Cerebellar nuclear complex (tissue), 1 donor: ENCODE measurements at places on chromosomes 6 and 20.

- no peak for DNase-seq
These were observed 85.2 kb downstream of the DTNBP1 start for GRCh38 chr6:15577550-15578171.

DNA sequence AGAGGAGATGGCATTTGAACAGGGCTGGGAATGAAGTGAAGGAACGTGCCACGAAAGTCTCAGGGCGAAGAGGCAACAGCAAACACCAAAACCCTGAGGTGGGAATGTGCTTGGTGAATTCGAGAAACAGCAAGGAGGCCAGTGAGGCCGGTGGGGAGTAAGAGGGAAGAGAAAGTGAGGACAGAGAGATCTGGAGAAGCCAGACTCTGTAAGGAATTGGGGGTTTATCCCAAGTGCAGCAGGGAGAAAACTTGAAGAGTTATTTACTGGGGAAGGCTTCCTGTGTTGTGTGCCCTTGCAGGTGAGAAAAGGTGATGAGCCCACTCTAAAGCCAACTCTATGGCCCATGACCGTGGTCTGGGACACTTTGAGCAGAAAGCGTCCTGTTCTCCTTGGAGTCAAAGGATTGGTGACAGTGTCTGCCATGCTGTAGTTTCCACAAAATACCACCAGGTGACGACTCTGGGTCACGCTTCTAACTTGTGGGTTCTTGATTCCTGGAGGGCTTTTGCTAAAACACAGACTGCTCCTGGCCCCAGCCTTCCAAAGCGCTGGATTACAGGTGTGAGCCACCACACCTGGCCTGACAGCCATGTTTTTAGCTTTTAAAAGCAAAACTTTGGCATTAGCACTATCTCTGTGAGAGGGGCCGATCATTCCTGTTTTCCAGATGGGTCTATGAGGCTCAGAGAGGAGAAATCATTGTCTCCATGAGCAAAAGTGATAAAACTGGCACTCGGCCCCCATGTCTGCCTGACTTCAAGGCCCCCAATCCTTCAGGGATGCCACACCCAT lies 18.0 kb upstream of the CSNK2A1 start:
- DNase-seq = peak; percentile 54

DNA sequence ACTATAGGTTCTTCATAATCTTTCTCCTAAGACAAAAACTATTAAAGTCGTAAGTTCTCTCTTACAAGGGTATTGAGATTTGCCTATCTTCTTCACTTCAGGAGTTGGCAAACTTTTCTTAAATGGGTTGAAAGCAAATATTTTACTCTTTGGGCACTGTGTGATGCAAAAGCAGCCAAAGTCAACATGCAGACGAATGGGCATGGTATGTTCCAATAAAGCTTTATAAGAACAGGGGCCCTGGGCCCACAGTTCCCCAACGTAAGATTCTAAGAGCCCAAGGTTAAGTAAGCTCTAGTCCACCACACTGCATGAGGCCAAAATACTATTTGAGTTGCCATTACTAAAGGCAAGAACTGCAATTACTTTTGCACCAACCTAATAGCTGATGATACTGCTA lies 11.5 kb downstream of the CD164 start:
- no peak for DNase-seq

GRCh38 chr6:2706558-2706957 lies 44.2 kb downstream of the MYLK4 start:
- no peak for DNase-seq

DNA sequence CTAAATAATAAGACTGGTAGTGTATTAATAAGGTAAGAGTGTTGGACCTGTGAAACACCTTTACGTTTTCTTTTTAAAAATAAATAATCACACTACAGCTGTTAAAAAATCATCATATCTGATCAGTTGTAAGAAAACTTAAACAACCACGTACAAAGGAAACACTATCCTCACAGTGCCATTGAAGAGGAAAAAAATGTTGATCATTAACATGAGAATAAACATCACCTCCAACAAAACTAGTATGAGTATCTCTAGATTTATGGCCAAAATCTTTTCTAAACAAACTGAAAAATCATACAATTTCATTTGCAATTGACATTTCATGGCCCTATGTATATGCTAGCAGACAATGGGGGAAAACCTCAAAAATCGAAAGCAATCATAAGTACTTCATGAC lies 590 bp downstream of the EYS start:
- DNase-seq = no peak

DNA sequence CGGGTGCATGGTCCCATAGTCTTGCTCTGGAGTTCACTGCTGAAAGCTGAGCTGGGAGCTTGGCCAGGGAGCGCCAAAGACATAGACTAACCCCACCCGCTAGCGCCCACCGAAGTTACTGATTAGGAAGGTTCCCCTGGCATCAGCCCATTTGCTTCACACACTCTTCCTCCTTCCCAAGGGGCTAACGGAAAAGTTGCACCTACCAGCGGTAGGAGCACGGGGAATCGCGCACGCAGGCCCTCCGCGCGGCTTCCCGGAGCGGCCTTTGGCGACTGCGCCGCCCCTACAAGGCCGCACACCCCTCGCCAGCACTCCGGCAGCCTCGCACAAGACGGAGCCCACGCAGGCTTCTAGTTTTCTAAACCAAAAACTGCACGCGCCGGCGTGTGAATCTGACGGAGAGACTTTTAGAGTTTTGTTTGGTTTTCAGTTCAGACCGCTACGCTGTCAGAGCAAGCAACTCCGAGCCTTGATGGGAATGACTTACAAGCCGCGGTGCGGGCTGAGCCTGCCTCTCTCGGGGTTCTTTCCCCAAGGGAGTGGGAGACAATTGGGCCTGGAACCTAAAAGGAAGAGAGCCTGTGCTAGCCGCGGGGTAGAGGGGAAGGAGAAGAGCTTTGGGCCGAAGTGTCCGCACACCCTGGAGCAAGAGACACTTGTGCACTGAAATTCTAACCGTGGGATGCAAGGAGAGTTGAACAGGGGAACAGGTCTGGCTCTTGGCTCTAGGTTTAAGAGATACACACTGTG lies 891 bp upstream of the POU3F2 start:
- no peak for DNase-seq

DNA sequence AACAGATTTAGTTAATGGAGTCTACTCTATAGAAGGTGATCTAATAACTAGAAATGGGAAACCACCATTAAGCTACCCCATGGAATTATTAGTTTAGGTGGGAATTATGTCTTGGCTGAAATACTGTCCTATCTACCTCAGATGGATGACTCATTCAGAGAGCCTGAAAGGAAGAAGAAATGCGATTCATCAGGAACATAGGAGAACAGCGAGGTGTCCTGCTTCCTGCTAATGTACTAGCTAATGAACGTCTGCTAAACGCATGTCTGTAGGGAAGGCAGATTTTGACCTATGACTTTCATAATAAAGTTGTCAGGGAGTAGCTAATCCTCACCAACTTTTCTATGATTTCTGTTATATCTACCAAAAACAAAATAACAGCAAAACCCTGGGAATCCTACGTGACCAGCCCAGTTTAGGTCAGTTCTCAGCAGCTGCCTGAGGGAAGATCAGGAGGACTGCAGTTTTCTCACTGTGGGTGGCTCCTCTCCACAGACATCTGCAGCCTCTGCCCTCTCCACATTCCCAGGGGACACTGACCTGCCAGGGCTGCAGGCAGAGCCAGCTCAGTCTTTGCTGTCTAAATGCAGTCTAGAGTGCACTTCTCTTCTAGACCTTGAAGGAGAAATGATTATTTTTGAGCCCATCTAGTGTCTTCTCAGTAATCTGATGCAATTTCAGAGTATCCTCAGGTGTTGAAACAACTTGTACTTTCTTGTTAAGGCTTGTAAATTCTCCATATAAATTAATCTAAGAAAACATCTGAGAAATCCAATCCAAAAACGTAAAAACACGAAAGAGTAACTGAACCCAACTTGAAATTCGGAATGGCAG lies 18.1 kb upstream of the SFT2D1 start:
- no peak for DNase-seq

GRCh38 chr20:34396408-34396807 lies 33.3 kb downstream of the ITCH start:
- DNase-seq = no peak

DNA sequence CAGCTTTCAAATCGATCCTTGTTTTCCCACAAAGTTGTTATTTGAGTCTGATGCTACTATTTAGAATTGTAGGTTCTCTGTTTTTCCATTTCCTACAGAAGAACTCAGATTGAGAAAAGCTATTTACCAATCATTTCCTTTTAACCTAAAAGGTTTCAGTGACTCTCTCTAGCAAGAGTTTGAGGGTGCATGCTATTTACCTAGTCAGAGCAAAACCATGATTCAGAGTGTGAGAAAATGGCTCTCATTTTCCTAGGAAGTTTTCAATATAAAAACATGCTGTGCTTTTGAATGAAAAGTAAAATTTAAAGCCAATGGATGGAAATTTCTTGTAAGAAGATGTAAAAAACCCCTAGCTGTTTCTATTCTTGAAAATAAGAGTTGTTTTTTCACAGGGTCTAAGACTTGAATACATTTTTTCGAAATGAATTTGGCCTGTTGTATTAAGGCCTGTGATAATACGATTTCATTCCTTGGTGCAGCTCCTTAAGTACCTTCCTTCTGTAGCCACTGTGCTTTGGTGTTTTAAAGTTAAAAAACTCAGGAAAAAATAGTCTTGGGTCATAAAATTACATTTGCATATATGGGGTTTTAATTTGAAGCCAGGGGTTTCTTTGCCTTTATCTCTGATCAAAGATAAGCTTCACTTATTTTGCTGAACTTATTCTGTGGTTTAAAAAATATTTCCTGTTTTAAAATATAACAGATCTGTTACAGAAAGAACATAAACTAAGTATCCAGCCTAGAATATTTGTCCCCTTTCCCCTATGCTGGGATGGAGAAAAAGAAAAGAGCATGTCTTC lies 18.0 kb upstream of the RSPH3 start:
- DNase-seq = no peak
